NCI-H1436 treated with DMSO at 0.1 percent for 48 hours (cell line): ENCODE measurements at places on chromosomes 7 and 10.

DNA sequence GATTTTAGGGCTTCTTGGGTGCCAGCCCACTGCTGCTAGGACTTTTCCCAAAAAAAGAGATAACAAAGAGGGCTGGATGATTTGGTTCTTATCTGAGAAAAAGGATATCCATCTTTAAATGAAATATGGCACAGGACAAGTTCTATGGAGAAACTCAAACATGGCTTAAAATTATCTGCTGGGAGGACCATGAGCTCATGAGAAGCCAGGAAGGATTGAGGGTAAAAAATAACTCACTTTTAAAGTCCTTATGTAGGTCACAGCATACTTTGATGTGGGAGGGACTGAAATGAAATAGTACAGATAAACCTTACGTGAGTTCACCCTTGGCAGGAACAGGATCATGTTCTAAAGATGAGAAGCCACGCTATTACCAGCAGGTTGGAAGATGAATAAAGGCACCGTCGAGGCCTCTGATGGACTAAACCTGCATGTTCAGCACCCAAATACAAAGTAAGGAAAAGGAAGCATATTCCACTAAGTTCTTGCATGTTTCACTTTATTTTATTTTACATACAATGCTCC is 369.2 kb upstream of the KLF6 start:
- DNase-seq, result no peak

GRCh38 chr10:132710746-132711612 is 75.0 kb downstream of the NKX6-2 start:
- DNase-seq, result no peak

GRCh38 chr7:142896151-142896550 is 10.6 kb upstream of the TRPV6 start:
- DNase-seq, result no peak

DNA sequence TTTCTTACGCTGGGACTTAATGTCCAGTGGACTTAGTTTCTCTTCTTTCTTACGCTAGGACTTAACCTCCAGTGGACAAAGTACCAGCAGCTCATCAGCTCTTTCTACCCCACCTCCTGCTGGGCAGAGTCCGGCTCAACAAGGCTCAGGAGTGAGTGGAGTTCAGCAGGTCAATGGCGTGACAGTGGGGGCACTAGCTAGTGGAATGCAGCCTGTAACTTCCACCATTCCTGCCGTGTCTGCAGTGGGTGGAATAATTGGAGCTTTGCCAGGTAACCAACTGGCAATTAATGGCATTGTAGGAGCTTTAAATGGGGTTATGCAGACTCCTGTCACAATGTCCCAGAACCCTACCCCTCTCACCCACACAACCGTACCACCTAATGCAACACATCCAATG is 199.7 kb downstream of the MLLT10 start:
- DNase-seq, result no peak

GRCh38 chr10:32073659-32074058 is 17.4 kb upstream of the KIF5B start:
- no peak for DNase-seq

GRCh38 chr7:151940048-151940811 is 16.0 kb upstream of the GALNTL5 start:
- no peak for DNase-seq
